Activated CD4-positive, alpha-beta T cell treated with anti-CD3 and anti-CD28 coated beads for 36 hours (primary cell): ENCODE measurements at places on chromosomes 13 and 19. TPM values are rescaled to one million over a fixed set of nuclear protein-coding genes. Genes with fewer than 3 reads are reported as not detected.

DNA sequence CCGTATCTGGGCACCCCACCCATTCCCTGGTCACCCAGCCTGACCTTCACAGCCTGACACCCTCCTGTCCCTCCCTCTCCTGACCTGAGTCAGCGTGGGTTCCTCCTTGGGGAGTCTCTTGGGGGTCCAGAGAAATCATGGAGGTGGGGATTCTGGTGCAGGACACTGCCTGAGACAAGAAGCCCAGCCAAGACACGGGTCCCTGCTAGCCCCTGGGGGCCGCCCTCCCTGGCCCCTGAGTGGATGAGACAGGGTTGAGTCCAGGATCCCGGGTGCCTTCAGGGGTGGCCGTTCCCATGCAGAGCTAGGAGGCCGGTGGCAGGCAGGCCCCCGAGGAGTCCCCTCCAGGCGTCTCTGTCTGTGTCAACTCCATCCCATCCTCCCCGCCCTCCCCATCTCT, 1.6 kb downstream of the MAP2K7 start:
- no peak for DNase-seq

APOC1 gene
- total RNA-seq, result 2.9 TPM

- DNase-seq, result no peak
These were observed 5.4 kb upstream of the NLRP7 start for GRCh38 chr19:54952591-54953344.

- DNase-seq, result no peak
These were observed 40.6 kb downstream of the TNFSF11 start for GRCh38 chr13:42614436-42615035.

CLEC4M gene
- total RNA-seq, result not detected

GRCh38 chr13:33263976-33264619, 21.5 kb downstream of the STARD13 start:
- no peak for DNase-seq

DNA sequence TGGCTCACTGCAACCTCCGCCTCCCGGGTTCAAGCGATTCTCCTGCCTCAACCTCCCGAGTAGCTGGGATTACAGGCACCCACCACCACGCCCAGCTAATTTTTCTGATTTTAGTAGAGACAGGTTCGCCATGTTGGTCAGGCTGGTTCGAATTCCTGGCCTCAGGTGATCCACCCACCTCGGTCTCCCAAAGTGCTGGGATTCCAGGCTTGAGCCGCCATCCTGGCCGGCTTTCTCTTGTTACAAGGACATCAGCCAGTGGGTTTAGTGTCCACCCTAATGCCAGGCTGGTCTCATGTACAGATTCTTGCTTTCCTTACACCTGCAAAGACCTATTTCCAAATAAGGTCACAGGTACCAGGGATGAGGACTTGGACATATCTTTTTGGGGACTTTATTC, 6.8 kb downstream of the PIK3R2 start:
- DNase-seq, result no peak

- no peak for DNase-seq
These were observed 1362.0 kb downstream of the PCDH9 start for GRCh38 chr13:65868099-65868498.

SOX1 gene
- total RNA-seq, result not detected

DNA sequence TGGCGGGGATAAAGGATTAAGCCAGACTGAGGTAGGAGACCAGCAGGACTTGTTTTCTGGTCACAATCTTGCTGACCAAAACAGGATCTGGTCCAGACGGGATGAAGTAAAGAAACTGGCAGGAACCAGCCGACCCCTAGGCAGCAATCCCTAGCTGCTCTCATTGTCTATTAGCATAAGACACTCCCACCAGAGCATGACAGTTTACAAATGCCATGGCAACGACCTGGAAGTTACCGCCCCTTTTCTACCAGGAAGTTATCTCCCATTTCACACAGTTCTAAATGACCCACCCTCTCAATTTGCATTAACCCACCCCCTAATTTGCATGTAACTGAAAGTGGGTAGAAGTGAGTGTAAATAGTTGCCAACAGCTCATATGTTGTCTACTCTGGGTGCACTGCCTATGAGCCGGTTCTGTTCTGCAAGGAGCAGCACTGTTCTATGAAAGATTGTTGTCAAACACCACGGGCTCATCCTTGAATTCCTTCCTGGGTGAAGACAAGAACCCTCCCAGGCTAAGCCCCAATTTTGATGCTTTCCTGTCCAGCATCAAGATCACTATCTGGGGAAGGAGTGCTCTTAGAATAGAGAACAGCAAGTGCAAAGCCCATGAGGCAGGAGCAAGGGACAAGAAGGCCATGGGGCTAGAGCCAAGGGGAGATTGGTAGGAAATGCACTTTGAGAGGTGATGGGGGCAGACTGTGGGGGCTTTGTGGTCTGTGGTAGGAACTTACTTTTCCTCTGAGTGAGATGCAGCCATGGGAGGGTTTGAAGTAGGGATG, 13.9 kb upstream of the FBXO27 start:
- no peak for DNase-seq

EDNRB gene
- total RNA-seq, result not detected

TYROBP gene
- not detected for total RNA-seq

DNA sequence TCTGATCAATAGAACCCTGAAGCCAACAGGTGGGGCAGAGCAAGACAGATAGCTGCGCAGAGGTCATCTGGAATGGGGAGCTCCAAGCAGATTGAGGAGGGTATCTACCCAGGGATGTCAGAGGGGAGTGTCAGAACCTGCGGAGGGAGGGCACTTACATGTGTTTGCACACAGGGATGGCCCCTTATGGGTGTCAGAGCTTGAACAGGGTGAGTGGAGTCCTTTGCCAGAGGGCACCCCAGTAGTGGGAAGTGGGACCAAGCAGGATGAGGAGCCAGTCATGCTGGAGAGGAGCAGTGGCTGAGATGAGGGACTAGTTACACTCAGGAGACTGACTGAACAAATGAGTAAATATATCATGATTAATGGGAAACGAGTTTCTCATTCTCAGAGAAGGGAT, 17.0 kb upstream of the SIGLEC14 start:
- no peak for DNase-seq

DNA sequence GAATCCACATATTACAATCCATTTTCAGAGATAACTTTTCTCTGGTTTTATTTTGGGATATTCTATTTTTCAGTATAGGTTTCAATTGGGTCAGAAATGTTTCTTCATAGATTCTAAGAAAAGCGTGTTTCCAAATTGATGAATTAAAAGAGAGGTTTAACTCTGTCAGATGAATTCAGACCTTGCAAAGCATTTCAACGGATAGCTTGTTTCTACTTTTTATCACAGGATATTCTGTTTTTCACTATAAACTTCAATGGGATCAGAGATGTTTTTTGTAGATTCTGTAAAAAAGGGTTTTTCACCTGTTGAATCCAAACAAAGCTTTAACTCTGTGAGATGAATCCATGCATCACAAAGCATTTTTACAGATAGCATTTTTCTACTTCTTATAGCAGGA, 1498.1 kb downstream of the UQCRFS1 start:
- no peak for DNase-seq

GRCh38 chr13:100588331-100589177, at the start of gene GGACT:
TSS of gene GGACT (minus strand) at chr13:100588789. CDS start at chr13:100532591, 56,198 bp downstream.
- DNase-seq, result peak; percentile 90

DNA sequence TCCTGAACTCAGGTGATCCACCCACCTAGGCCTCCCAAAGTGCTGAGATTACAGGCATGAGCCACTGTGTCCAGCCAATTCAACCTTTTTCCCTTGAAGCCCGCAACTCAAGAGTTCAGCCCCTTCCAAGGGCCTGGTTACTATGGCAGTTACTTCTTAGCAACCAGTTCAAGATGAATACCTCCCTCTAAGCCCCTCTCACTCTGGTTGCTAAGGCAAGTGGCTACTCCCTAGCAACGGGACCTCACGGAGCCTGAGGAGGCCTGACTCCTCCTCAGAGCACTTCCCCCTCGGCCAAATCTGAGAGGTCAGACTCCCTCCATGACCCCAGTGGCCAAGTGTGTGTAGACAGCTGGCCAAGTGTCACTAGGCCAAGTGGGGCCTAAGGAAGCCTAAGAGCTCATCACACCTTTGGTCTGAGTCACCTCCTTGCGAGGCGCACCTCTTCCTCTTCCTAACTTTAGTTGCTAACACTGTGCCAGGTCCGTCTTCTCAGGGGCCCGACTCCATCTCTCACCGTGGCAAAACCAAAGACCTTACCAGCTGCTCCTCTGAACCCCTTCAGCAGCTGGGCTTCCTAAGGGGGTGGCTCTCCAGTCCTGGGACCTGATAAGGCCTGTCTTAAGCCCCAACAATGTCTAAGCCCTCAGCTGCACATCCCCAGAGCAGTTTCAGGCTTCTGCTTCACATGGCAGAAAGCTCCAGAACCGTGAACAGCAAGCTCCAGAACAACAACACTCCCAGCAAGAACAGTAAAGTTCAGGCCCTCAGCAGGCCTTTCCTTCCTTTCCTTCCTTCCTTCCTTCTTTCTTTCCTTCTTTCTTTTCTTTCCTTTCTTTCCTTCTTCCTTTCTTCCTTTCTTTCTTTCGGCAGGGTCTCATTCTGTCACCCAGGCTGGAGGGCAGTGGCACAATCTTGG, 9.6 kb downstream of the CD37 start:
- DNase-seq, result no peak

GRCh38 chr19:14061081-14061749, 661 bp downstream of the PALM3 start:
- no peak for DNase-seq

GRCh38 chr19:55368701-55369563, 1.3 kb downstream of the IL11 start:
- DNase-seq, result peak; percentile 49

KLK15 gene
- total RNA-seq, result not detected

DNA sequence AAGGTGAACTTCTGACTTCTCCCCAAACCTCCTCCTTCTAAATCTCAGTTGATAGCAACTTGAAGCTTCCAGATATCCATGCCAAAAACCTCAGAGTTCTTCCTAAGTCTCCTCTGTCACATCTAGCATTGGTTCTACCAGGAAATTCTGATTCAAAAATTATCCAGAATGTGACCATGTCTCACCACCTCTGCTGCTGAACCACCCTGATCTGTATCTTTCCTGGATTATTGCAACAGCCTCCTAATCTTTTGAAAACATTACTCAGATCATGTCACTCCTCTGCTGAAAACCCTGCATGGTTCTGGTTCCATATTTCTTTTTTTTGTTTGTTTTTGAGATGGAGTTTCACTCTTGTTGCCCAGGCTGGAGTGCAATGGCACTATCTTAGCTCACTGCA, 78.7 kb upstream of the TNFSF11 start:
- DNase-seq, result no peak

SOHLH2 gene
- not detected for total RNA-seq

IL11 gene
- 0.09 TPM for total RNA-seq

- DNase-seq, result no peak
These were observed 37.7 kb upstream of the CYP4F8 start for GRCh38 chr19:15577184-15577771.

PNMA8B gene
- total RNA-seq, result 0.14 TPM

DNA sequence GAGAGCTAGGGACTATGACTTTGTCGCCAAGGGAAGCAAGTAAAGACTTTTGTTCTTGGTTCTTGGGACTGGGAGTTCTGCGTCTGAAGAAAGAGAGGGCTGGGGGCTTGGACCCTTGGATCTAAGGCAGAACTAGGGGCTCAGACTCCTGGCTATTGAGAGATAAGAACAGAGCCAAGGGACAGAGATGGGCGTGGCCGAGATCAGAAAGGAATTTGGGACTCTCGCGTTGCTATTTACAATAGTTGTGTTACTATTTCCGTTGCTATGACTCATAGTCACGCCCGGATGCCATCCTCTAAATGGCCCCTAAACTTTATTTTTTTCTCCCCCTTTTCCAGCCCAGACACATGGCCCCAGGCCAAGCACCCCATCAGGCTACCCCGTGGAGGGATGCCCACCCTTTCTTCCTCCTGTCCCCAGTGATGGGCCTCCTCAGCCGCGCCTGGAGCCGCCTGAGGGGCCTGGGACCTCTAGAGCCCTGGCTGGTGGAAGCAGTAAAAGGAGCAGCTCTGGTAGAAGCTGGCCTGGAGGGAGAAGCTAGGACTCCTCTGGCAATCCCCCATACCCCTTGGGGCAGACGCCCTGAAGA, 759 bp downstream of the PPP1R15A start:
- DNase-seq, result peak; percentile 89

DNA sequence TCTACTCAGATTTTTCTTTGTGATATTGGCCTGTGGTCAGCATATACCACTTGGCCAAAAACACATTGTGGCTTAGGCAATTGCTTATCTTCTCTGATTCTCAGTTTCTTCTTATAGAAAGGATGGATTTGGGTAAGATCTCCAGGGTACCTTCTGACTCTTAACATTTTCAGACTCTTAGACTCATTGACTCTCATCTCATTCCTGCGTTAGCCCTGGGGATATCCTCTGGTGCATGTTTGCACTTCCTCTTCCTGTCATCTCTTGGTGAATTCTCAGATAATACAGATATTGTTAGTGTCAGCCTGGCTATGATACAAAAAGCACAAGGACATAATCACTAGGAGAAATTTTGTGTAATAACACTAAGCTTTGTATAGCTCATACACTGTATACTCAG, 492.5 kb upstream of the GPC6 start:
- no peak for DNase-seq

GRCh38 chr19:12769689-12770088, 5.7 kb downstream of the HOOK2 start:
- peak; percentile 88 for DNase-seq

DNA sequence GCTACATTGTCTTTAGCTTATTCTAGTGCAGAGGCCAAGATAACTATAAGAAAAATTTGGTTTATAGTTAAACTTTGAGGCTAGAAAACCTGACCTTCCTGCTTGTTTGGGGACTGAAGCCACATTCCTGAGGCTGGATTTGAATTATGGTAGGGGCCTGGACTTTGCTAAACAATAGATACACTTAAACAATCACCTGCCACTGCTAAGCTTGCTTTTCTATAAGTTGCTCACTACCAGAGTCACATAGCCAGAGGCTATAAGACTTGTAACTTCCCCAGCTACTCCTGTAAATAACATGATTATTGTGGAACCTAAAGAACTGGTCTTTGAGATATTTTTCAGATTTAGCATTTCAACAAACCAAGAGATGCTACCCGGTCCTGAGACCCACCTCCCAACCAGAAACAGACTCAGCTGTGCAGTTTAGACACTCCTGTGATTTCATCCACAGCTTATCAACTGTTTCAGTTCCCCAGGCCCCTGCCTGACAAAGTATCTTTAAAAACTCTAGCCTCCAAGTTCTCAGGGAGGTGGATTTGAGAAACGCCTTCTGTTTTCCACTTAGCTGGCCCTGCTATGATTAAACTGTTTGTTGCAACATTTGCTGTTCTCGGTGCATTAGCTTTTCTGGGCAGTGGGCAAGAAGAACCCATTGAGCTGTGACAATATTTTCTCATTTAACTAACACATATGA, 77.7 kb downstream of the MIPEP start:
- no peak for DNase-seq

DNA sequence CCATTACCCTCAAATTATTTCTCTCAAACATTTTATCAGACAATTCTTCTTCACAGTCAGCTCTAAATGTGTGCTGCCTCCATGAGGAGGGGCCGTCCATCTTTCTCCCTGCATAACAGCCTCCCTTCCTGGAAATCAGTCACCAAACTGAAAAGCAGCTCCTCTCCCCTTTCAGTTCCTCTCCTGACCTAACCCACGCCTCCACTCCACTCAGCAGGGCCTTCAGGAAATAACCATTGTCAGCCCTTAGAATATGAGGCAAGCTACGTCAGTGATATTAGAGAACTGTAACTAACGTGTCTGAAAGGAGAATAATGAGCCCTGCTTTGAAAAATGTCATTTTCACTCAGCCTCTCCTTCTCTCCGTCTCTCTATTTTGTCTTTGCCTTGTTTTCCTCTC, 116.2 kb downstream of the OLFM4 start:
- DNase-seq, result no peak

GRCh38 chr19:55362990-55363716, at the start of gene GARIN5B:
TSS of gene GARIN5B (minus strand) at chr19:55363260. CDS start at chr19:55363066, 194 bp downstream.
- no peak for DNase-seq

GRCh38 chr13:66559093-66559492, 671.0 kb downstream of the PCDH9 start:
- DNase-seq, result no peak

C19orf33 gene
- total RNA-seq, result not detected
